Stimulated activated naive CD8-positive, alpha-beta T cell treated with anti-CD3 and anti-CD28 coated beads, Interleukin-15, amount 100 ng/mL, for 72 hours (primary cell): ENCODE measurements at places on chromosomes 1 and 21.

- DNase-seq: no peak
These were observed 76.4 kb downstream of the HLCS start for GRCh38 chr21:36890086-36890485.

- no peak for DNase-seq
These were observed 98.6 kb downstream of the NGF start for GRCh38 chr1:115239426-115239825.

- DNase-seq: no peak
These were observed 5.2 kb upstream of the TTC4 start for GRCh38 chr1:54710434-54710833.

- DNase-seq: no peak
These were observed 94.0 kb downstream of the KCND3 start for GRCh38 chr1:111895469-111895868.

GRCh38 chr1:55947446-55947845 lies 631.9 kb downstream of the PLPP3 start:
- no peak for DNase-seq

GRCh38 chr1:41629571-41629970 lies 145.1 kb upstream of the EDN2 start:
- DNase-seq: peak; percentile 0

GRCh38 chr1:222790115-222790514 lies 24.7 kb upstream of the DISP1 start:
- DNase-seq: peak; percentile 19

DNA sequence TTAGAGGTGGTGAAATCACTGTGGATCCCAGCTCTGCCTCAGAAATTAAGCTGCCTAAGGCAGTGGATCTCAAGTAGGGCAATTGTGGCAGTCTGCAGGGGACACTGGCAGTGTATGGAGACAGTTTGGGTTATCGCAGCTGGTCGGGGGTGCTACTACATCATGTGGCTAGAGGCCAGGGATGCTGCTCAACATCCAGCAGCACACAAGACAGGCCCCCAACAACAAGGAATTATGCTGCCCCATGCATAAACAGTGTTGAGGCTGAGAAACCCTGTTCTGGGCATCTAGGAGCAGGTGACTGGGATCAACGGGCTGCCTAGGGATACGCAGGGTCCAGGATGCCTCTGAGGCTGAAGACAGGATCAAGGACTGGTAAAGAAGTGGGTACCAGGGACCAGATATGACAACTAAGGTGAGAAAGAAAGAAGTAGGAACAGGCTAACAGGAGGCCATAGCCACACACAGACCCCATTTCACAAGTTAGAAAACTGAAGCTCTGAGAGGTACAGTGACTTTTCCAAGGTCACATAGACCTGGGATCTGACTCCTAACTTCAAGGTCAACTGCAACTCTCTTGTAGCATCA lies 8.7 kb downstream of the BATF3 start:
- no peak for DNase-seq

GRCh38 chr1:92476071-92476631 lies 10.6 kb downstream of the GFI1 start:
- DNase-seq: peak; percentile 61

- DNase-seq: no peak
These were observed 43.0 kb downstream of the LHX4 start for GRCh38 chr1:180273066-180273465.

GRCh38 chr1:72724951-72725861 lies 442.9 kb upstream of the NEGR1 start:
- no peak for DNase-seq

DNA sequence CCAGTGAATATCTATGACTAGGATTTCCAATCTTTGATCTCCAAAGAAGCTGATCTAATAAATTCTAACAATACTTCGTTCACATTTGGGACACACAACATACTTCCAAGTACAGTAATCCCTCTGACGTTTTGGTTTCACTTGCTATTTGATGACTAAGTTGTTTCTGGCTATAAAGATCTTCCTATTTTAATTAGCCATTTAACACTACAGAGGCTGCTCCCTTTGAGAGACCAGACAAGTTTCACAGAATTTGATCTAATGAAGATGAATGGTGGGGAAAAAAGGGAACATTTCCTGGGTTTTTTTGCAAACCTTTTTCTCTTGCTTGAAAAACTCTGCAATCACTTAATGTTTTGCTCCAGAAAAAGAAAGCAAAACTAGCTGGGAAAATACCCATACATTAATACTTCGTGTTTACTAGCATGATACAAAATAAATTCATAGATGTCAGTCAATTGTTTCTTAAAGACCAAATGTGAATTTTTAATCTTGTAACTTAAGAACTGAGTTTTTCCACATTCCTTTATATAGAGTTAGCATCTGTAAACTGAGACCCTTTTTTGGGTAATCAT lies 28.0 kb upstream of the GLIS1 start:
- no peak for DNase-seq

DNA sequence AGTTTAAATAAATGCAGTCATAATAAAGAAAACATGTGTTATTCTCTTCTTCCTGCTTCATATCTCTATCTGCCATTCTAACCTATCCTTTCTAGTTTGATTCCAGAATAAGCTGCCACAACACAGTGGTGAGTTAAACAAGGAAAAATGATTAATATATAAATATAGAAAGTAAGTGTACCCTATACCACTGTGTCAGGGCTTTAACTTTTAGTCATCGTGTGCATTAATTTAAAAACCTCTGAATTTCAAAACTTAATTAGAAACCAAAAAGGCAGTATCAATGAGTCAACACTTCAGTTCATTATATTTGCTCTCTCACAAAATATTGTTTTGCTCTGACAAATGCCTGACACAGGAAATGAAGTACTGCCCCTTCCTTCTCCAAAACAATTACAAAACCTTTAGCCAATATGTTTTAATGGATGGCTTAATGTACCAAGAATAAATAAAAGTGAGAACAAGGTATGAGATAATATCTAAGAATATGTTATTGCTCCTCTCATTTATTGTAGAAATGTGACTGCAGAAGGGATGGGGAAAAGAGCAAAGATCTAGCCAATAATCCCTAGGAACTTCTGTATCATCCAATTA lies 634.8 kb downstream of the KCNT2 start:
- no peak for DNase-seq

DNA sequence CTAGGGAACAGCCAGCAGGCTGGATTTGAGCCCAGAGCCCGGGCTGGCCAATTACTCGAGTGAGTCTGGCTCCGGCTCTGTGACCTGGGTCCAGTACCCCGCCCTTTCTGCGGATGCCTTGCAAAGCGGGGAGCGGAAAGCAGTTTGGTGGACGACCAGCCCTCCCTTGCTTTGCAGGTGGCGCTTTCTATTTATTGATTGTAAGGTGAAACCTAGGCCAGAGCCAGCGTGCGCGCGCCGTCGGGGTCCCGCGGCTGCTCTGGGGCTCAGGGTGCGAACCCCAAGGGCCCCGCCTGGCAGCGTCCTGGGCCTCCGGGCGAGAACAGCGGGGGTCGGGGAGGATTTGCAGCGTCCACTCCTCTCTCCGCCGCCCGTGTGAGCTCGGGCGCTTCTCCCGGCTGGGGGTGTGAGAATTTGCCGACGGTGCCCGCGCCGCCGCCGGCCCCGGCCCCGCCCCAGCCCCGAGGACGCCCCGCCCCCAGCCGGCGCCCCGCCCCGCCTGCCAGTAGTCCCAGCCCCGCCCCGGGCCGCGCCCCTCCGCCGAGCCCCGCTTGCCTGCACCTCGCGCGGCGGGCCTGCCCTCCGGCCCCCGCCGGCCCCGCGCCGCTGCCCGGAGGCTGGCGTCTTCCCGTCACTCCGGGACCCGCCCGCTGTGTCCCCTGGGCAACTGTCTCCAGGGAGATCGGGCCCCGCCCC lies 37.6 kb downstream of the PIK3CD start:
- DNase-seq: peak; percentile 80

GRCh38 chr1:233229288-233229687 lies 66.2 kb downstream of the PCNX2 start:
- no peak for DNase-seq

GRCh38 chr1:83773059-83773458 lies 225.9 kb downstream of the TTLL7 start:
- DNase-seq: no peak

DNA sequence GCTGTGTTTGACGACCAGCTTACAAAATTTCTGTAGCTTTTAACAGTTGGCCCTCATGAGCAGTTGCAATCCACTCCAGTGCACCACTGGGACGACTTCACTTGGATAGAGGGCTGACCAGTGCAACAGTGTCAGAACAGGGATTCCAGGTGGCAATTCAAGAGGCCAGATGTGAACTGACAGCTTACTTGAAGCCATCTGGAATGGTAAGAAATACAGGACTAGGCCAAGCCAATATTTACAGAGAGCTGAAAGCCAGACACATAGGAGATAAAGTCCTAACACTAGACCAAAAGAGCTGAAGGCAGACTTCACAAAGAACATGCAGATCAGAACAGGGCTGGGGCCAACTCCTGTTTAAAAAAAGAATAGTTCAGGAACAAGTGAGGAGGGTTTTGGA lies 93.5 kb upstream of the NFIA start:
- DNase-seq: no peak

GRCh38 chr1:3939242-3940080 lies 39.4 kb upstream of the C1orf174 start:
- DNase-seq: no peak

DNA sequence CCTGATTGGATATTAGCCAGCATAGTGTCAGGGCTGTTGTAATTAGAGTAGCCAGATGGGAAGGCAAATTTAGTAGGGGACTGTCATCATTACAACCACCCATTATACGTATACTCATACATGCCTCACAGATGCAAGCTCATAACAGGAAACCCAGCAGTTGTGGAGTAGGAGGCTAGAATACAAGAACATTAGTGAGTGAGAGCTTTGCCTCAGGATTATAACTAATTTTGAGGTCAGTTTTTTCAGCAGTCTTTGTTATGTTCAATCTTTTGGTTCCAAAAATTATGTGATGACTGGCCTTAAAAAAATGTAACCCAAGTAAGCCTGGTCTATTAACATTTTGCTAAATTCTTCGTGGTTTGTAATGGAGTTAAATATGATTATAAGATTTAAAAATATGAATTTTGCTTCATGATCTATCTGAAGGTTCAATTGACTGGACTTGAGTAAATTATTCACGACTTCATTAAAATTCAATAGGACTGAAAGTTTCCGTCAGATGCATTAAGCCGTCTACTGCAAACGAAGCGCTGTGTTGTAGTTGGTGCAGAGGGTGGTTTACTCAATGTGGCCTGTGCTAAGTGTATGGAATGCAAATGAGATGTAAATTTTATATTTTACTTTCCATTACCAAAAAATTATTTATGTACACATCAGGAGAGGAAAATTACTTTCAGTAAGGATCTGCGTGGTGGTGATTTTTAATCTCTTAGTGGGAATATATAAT lies 48.8 kb downstream of the KCNK1 start:
- no peak for DNase-seq

- DNase-seq: no peak
These were observed 166.7 kb downstream of the GABPA start for GRCh38 chr21:25901330-25901979.

- no peak for DNase-seq
These were observed 17.8 kb downstream of the COPA start for GRCh38 chr1:160325252-160325651.

- no peak for DNase-seq
These were observed 5.1 kb upstream of the FOXJ3 start for GRCh38 chr1:42340093-42340492.

- no peak for DNase-seq
These were observed 11.0 kb upstream of the ZNF691 start for GRCh38 chr1:42835422-42835821.

DNA sequence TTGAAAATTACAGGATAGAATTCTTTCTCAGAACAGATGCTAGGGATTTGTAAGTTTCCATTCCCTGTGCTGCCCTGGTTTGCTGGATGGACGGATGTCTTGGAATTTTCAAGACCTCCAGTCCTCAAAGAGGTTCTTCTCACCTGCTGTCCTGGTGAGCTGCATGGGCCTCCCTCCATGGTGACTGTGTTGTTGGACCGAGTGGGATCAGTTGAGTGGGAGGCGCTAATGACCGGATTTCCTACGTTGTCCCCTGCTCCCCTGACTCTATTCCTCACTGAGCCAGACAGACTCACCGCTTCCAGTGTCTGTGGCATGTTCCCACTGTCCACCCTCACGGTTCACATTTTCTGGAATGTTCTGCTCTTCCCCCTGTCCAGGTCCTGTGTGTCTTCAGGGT lies 229.8 kb downstream of the CAMTA1 start:
- no peak for DNase-seq

DNA sequence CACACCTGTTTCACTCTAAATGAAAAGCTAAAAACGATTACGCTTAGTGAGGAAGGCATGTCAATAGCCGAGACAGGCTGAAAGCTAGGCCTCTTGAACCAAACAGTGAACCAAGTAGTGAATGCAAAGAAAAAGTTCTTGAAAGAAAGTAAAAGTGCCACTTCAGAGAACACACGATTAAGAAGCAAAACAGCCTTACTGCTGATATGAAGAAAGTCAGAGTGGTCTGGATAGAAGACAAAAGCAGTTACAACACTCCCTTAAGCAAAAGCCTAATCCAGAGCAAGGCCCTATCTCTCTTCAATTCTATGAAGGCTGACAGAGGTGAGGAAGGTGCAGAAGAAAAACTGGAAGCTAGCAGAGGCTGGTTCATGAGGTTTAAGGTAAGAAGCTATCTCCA lies 130.7 kb downstream of the SIPA1L2 start:
- DNase-seq: no peak

DNA sequence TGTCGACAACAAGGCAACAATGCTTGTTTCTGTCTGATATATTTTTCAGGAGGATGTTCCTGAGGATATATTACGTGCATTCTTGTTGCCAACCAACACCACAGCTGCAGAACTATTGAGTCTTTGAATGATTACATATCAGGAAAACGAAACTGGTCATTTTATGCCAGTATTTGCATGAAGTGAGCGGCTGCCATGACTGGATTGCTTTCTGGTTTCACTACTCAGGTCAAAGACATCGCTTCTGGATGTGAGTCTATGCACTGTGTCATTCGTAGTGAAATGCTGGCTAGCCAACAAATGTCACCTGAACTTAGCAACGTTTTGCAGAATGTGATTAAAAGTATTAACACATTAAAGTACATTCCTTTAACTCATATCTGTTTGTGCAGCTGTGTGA lies 35.8 kb upstream of the OLFM3 start:
- no peak for DNase-seq

DNA sequence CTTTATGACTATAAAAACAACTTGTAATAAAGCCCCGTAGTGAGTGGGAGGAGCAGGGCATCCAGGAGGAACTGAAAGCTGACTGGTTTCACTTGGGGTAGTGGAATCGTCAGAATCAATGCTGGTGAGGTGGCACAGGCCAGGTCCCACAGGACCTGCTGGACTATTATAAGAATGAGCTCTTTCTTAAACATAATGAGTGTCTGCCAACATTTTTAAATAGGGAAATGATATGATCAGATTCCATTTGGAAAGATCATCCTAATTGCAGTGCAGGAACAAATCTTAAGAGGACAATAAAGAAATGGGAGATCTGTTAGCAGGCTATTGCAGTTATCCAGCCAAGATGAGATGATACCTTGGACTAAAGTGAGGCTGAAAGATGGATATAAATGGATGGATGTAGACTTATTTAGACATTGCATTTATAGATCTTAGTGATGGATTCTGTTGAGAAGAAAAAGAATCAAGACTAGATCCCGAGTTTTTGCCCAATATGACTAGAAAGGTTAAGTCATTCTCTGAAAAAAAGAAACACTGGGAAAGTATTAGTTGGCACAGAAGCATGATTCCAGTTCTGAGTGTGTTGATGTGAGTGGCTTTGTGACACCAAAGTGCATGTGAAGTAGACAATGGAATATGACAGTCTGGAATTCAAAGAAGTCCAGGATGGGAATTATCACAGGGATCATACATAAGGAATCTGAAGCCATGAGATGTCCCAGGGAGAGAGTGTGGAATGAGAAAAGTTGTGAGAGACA lies 153.3 kb upstream of the SGIP1 start:
- DNase-seq: no peak
